ENCODE measurements at places on chromosomes 5 and 9.

DNA sequence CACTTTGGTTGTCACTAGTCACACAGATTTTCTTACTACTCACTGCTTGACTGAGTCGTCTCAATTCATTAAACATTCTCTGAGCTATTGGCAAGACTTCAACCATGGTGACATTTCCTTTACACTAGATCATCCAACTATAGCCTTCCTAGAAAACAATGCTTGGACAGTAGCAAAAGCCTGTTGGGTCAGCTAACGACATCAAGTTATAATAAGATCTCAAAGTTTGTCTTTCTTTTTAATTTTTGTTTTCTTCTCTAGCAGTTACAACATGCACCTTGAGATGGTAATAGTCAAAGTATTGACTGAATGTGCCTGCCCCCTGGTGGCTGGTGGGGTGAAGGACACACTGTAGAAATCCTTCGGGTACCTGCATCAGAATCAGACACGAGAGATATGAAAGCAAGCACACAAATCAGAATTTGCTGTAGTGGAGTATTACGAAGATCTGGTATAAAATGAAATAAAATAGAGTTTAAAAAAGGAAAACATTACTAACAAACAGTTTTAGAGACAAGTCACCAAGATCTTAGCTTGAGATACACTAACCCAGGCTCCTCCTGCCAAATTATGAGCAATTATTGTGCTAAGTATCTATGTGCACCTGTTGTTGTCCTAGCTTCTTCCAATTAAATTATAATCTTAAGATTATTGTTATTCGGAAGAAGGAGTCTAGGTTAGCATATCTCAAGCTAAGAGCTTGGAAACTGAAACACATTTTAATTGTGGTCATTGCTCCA, 81.2 kb downstream of the ARL15 start:
- peak; percentile 17 for DNase-seq

DNA sequence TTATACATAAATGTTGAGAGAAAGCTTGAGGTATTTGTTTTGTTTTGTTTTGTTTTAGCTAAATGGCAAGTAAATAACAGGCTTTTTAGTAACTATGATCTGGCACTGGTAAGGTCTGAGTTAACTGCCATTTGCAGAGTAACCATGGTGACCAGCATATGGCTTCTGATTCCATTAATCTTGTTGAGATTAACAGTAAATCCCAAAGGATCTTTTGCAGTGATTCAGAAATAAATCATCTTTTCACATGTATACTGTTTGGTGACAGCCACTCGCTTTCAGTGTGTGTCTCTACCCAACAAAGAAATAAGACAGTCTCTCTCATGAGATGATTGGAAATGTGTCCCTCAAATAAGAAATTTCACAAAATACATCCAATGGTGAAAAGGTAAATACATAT, 235.6 kb downstream of the RAB3C start:
- no peak for DNase-seq

DNA sequence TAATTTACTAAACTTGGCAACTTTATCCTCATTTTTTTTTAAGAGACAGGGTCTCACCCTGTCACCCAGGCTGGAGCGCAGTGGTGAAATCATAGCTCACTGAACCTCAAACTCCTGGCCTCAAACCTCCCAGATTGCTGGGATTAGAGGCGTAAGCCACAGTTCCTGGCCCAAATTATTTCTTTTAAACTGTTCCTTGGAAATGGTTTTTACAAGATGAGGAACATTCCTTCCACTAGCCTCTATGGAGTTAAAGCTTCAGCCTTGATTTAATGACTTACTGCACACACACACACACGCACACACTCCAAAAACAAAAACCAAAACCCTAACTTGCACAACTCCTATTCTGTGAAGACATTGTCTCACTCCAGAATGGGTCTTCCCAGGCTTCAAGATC, 77.2 kb upstream of the TARS1 start:
- DNase-seq = no peak

GRCh38 chr5:73306741-73307275, 133.8 kb downstream of the TMEM174 start:
- no peak for DNase-seq

DNA sequence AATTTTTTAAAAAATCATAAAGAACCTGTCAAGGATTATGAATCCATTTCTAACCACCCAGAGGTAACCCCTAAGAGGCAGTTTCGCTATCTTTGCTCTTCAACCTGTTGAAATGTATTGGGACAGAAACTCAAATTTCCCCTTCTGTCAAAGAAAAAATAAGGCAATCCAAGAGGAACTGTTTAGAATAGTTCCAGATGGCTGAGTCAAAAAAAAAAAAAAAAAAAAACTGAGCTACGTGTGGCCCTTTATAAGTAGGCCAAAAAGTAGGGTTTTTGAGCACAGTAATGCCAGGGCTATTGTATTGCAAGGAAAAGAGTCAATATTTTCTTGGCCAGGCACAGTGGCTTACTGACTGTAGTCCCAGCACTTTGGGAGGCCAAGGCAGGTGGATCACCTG, 94.9 kb downstream of the RAD23B start:
- DNase-seq = no peak

- DNase-seq = no peak
These were observed 1.1 kb upstream of the FRRS1L start for GRCh38 chr9:109168170-109168569.

- DNase-seq = no peak
These were observed 25.8 kb downstream of the ZBTB34 start for GRCh38 chr9:126886034-126886822.

GRCh38 chr5:33195431-33196165, 245.2 kb upstream of the TARS1 start:
- DNase-seq = no peak

DNA sequence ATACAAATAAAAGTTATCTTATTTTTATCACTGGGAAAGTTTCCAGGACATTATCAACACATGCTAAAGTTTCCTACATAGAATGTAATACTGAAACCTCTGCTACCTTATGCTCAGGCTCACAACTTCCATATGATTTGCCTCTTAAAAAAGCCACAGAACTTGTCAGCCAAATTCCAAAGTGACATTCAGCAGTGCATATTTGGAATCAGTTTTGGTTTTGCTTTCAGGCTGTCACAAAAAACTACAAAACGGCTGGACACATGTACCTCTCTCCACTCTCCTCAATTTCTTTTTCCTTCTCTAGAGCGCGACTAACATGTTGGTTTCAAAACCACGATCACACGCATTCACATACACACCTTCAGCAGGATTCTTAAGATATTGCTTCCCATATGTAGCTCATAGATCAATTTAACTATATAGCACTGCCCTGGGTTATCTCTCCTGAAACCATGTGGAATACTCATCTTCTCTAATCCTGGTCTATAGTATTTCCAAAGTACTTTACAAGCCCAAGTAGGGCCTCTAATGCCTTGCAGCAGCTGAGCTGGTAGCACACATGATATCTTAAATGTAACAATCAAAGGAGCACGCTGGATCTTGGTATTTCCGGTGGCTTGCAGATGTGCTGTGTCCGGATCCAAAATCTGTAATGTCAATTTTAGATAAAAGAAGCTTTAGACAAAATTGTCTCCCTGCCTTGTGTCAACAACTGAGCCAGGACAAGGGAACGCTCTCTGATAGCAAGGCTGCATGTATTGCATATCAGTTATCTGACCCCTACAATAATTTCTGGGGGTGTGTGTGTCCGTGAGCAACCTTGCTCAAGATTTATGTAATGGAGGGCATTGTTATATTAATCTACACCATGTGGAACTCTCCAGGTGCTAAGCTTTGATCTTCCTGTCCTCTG, 203.2 kb downstream of the DMRT2 start:
- DNase-seq = no peak

DNA sequence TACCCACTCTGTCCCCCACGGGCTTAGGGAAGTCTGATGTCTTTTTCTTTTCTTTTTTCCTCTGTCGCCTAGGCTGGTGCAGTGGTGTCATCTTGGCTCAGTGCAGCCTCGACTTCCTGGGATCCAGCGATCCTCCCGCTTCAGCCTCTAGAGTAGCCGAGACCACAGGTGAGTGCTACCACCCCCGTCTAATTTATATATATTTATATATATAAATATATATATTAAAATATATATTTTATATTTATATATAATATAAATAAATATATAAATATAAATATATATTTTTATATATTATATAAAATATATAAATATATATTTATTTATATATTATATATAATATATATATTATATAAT, 3.3 kb upstream of the ANXA2R start:
- DNase-seq = no peak

DNA sequence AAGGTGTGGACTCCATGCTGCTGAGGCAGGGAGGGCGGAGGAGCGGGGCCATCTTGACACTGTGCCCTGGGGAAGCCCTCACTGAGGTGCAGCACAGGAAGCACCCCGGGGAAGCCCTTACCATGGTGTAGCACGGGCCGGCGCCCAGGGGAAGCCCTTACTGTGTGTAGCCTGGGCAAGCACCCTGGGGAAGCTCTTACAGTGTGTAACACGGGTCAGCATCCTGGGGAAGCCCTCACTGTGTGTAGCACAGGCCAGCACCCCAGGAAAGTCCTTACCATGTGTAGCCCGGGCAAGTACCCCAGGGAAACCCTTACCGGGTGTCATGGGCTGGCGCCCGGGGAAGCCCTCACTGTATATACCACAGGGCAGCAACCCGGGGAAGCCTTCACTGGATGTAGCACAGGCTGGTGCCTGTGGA, 62.6 kb upstream of the ZNF354B start:
- DNase-seq = no peak

DNA sequence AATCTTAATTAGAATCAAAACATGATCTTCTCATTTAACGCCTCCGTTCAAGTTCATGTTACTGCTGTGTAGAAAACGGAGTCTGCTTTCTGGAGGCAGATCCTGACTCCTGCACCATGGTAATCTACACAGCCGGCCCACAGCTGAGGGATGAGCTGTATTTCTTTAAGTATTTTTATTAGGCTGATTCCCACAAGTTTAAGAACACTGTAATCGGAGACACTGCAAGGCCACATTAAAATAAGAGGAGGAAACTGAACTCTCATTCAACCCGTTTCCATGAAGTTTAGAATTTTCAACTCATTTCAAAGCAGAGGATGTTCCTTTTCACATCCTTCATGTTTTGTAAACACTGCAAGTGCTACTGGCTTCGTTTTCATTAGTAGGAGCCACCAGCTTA, 372.2 kb downstream of the NFIB start:
- DNase-seq = no peak

GRCh38 chr9:114346146-114346545, 16.5 kb downstream of the ORM2 start:
- DNase-seq = no peak

- no peak for DNase-seq
These were observed 227.9 kb downstream of the LURAP1L start for GRCh38 chr9:13002740-13003139.

DNA sequence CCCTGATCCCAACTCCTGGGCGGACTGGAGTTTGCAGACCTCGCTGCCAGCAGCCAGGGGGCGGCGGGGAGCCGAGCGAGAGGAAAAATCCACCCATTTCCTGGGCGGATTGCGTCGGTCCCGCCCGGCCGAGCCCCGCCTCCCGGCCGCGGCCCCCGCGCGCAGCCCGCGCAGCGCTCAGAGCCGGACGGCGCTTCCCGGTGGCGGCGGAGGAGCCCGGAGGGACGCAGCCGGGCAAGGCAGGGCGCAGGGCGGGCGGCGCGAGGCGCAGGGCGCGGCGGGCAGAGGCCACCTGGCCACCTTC, at the start of gene OLFM1:
TSS of gene OLFM1 (plus strand) at position 180 of the 304 bp plus-strand sequence. CDS start 322 bp downstream, outside the sequence.
- DNase-seq = no peak

GRCh38 chr9:136724772-136725171, 12.4 kb downstream of the DIPK1B start:
- DNase-seq = no peak

GRCh38 chr5:639584-640213, 27.6 kb downstream of the CEP72 start:
- DNase-seq = no peak

DNA sequence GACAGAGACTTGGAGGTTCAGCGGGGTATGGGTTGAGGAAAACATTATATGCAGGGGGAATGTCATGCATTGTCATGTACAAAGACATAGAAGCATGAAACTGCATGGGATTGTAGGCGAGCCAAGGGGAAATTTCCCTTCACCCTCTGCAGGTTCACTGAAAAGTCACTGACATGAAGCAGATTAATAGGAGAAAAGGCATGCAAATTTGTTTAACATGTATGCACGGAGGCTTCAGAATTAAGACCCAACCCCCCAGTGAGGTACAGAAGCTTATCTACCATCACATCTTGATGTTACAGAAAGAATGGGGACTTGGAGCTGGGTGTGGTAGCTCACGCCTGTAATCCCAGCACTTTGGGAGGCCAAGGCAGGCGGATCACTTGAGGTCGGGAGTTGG, 18.5 kb downstream of the NIM1K start:
- no peak for DNase-seq

DNA sequence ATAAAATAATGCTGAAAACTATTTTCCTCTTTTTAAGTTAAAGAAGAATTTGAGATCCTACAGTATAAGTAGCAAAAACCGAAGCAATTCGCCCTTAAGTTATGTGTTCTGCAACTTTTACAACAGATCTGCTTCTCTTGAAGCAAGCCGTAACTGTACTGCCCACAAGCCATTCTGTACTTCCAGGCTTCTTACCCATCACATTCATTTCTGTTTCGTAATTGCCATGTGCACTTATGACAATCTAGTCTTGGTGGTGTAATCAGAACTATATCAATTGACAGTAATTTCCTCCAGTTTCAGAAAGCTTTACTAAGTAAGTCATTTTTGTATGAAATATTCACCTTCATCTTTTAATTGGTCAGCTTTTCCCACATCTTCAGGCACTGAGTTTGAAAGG, 13.8 kb downstream of the SGTB start:
- no peak for DNase-seq

GRCh38 chr9:119873877-119874276, 504.6 kb upstream of the BRINP1 start:
- DNase-seq = no peak

DNA sequence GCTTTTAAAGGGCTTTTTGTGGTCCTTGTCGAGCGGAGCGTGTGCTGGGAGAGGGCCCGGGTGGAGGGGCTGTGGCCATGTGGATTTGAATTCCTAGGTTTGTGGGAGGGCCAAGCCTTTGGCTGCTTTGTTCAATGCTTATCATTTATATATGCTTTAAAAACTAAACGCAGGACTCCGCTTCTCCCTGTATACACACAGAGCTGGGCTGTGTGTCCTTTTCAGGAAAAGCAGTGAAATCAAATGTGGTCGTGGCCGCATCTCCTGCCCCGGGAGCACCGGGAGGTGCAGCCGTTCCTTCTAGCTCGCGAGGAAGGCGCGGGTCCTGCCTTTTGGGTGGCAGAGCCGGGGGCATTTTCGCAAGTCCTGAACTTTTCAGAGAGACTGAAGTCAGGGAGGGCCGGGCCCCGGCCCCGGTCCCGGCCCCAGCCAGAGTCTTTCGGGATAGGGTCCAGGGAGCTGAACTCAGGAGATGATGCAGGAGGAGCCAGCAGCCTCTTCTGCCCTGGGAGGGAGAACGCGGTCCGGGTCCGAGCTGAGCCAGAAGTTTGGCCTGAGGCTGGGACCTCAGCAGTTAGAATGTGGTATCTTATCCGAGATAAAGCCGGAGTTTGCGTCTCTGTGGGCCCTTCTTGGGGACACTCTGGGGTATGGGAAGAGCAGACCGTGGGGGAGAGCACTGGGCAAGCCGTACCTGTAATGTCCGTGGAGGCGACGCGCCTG, 158.8 kb downstream of the C9orf152 start:
- DNase-seq = no peak

- DNase-seq = no peak
These were observed 41.3 kb downstream of the ROR2 start for GRCh38 chr9:91908746-91909145.
